CD4-positive, alpha-beta T cell treated with Interleukin-21 for 1 hour (primary cell): ENCODE measurements at places on chromosomes 4 and X.

- DNase-seq: no peak
These were observed 891 bp downstream of the CISD2 start for GRCh38 chr4:102869569-102870197.

DNA sequence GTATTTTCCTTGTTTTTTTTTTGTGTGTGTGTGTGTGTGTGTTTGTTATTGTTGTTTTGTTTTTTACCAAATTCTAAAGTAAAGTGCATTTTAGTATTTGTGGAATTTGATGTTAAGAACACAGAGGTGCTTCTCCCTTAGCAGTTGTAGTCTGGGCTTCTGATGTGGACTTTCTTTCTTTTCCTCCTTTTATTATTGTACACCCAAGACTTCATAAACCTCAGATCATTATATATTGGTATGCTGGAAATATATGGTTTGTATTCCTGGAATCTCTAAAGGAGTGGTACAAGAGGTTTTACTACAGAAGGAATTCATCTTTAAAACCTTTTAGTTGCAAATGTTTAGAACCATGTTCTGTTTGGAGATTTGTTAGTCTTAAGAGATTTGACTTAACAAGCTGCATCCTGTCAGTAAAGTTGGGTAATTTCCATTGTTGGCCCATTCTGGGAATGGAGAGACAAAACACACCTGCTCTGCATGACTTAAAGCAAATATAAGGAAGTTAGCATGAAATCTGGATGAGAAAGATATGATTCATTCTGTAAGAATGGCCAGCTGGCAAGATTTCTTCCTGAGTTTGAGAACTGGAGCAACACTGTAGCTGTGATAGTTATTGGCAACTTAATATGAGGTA, 64.0 kb downstream of the SMAD1 start:
- no peak for DNase-seq

- DNase-seq: no peak
These were observed 136.3 kb upstream of the SMAD1 start for GRCh38 chr4:145345401-145345800.

DNA sequence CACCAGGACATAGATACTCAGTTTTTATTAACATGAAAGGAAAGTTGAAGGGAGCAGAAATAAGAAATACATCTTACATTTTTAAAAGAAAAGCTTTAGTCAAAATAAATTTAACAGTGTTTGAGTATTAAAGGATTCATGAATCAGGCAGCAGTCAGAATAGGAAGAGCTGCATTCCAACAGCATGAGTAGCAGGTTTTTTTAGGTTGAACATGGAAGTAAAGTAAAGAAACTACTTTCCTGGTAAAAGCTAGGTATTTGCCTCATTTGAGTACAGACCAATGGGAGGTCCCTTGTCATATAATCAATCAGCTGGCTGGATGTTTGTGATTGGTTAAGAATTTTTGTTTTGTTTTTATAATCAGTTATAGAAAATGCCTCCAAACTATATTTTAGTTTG, 645.9 kb upstream of the INTU start:
- no peak for DNase-seq

DNA sequence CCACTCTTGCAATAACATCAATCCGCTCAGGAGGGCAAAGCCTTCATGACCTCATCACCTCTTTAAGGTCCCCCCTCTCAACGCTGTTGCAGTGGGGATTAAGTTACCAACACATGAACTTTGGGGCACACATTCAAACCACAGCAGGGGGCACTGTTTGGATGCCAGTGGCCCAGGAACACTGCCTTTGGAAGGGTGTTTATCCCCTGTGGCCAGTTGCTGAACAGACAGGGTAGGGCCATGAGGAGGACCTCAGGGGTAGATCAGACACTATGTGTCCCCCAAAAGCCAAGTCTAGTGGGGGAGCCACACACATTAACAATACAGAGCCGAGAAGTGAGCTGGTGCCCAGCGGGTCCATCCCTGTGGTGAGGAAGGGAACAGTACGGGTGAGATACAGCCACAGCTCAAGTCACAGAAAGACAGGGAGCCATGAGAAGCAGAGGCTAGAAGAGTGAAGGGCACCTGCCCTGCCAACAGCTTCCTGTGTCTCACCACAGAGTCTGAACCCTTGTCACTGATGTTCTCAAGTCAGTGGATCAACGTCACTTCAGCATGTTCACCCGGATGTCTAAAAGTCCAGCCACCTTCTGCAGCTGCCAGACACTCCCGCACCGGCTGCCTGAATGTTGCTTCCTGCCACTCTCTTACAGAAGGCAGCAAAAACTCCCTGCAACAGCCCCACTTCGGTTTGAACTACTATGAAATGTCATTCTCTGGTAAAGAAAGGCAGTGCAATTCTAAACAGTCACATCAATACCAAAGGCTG, 19.9 kb upstream of the MXD4 start:
- DNase-seq: peak; percentile 92

GRCh38 chr4:122602277-122603142, 18.4 kb downstream of the IL21 start:
- peak; percentile 37 for DNase-seq

GRCh38 chr4:48681856-48682255, 98.2 kb downstream of the FRYL start:
- DNase-seq: peak; percentile 48

GRCh38 chr4:184453365-184454160, 20.8 kb downstream of the IRF2 start:
- DNase-seq: peak; percentile 62

GRCh38 chr4:107213410-107213809, 177.3 kb upstream of the DKK2 start:
- DNase-seq: no peak

DNA sequence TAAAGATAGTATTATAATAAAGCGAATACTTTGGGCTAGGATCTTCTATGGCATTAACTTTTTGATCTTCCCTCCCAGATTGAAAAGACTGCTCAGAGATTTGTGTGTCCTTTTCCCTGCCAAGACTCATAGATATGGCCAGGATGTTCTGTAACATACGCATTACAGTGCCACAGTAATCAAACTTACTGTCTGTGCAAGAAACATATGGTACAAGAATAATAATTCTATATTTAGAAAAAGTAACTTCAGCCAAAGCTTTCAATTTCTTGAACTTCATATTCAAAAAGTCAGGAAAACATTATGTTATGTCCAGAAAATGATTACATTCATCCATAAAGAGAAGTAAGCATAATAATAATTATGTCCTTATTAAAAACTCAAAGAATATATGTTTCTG, 100.9 kb upstream of the GUCY1A1 start:
- DNase-seq: no peak

- DNase-seq: no peak
These were observed at the start of gene DDIT4L for GRCh38 chr4:100189820-100190642. Gene DDIT4L, minus strand, starts transcription at chr4:100190468. Its CDS starts 485 bp downstream, at chr4:100189983.

DNA sequence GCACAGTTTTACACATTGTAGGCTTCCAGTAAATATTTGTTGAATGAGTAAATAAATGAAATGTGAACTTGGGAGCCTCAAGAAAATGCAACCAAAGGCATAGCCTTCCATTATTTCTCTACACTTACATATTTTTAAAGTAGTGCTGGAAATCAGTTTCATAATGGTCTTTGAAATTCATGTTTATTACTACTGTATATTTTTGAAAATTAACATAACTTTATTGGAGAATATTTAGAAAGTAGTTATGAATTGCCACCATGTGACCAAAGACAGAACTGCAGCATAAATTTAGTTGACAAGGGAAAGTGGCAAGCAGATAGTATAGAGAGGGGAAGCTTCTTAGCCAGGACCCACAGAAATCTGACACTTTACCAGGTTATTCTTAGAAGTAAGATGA, 6.4 kb downstream of the TCEAL8 start:
- DNase-seq: peak; percentile 43

DNA sequence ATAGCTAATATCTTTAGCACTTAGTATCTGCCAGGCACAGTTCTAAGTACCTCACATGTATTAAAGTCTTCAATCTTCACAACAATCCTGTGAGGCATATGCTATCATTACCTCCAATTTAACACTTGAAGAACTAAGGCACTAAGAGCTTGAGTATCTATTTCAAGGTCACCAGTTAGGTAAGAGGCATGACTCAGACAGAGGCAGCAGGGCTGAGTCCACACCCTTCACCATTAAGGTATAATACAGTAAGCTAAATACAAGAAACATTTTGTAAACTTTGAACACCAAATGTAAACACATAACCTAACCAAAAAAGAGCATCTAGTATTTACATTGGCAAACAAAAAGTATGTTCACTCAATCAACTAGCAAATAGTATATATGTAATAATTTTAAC, 1410.9 kb downstream of the PCDH18 start:
- DNase-seq: no peak

DNA sequence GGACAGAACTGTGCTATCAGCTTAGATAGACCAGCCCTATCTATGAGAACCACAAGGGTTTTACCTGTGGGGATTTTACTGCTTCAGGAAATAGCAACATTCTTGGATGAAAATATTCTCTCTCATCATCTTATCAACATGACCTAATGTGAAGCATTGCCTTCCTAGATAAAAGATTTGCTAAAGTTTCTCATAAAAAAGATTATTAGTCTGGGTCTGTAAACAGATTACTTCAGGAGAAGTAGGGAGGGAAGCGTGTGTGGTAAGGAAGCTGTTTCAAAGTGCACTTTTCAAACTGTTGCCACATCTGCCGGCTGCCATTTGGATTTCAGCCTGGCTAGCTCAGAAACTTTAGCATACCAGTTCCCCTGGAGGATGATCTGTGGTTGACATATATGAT, at the start of gene NOX1:
NOX1 (minus strand) TSS at position 35 of the 400 bp plus-strand sequence. CDS start 220 bp downstream, outside the sequence.
- DNase-seq: no peak

- DNase-seq: no peak
These were observed 6.1 kb downstream of the AKAP17A start for GRCh38 chrX:1597345-1598020.

GRCh38 chr4:185512516-185512915, 22.8 kb downstream of the PDLIM3 start:
- no peak for DNase-seq

DNA sequence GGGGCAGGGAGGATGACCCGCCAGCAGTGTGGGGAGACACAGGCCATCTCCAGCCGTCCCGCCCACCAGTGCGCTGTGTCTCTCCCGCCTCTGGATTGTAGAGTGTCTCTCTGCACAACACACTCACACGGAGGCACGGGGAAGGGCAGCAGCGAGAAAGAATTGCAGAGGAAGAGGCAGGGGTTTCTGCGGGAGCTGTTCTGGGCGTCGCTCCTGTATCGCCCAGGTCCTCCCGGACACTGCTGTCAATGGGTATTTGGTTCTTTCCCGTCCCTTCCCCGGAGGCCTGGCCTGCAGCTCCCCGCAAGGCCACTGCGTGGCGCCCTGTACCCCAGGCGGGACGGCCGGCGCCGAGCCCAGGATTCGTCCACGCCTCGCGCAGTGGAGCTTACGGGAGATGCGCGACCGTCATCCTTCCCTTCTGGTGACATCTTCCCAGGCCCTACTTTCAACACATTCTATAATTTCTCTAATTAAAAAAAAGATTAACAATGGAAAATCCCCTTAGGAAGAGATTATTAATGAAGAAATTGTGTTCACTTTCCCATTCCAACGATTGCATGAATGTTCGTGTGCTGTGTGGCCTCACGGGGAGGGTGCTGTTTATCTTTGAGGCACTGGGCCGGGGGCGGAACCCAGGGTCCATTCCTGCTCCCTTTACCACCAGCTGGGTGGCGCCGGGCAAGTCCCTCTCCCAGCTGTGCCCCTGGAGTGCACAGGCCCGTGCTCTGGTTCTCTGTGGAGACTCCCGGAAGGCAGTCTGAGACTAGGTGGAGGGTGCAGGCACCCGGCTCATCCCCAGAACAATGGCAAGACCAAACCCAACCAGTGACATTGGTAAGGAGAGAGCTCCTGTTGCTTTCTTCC, 95.7 kb downstream of the CPZ start:
- no peak for DNase-seq

DNA sequence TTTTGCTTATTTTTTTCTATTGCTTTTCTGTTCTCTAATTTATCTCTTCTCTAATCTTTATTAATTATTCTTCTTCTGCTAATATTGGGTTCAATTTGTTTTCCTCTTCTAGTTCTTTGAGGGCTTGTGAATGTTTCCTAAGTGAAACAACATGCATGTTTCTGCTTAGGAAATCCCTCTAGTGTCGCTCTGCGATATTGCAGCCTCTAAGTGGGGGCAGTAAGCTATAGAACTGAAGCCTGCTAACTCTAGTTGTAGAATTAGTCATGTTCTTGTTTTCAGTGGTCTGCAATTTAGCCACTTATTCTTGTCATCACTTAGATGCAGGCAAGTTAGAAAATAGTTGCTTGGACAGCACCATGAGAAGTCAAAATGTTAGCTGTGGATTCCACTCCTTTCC, 222.6 kb downstream of the SPIN4 start:
- peak; percentile 0 for DNase-seq

DNA sequence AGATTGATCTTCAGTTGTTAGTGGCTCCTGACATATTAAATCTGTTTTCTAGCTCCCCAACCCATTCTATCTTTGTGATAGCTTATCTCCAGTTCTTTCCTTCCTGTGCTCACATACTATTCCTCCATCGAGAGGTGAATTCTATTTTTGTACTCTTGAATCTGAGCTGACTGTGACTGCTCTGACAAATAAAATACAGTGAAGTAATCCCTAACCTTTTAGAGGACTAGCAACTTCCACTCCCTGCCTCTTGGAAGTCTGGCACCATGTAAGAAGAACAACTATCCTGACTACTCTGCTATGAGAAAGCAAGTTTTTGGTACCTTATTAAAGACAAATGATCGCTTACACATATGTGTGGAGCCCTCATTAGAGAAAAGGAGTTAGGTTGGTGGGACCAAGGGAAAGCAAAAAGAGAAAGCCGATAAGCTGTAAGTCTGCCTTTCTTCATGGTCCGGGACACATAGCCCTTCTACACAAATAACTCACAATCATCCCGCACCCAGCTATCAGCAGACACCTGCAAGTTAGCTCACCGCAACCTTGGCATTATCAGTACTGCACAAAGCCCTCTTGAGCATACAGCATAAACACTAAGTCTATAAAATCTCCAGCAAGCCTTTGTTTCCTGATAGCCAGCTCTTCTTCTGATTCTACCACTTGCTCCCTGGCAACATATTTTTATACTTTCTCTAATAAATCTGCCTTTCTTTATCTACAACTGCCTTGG, 13.5 kb upstream of the PPM1K start:
- DNase-seq: no peak

GRCh38 chr4:76841026-76841425, 56.9 kb downstream of the SOWAHB start:
- DNase-seq: no peak

DNA sequence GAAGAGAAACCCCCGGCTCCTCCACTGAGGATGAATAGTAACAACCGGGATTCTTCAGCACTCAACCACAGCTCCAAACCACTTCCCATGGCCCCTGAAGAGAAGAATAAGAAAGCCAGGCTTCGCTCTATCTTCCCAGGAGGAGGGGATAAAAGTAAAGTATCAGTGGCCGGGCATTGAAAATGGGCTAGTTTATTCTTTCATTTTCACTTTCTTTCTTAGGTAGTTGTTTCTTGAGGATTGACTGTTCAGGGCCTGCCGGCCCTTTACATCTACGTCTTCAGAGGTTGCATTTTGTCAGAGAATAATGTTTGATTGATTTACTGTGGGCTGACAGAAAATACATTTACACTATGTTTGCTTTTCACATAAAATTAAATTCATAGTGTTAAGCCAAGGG, 27.1 kb downstream of the PAK3 start:
- DNase-seq: peak; percentile 22

GRCh38 chr4:107863416-107863815, 38.7 kb downstream of the SGMS2 start:
- no peak for DNase-seq

- DNase-seq: no peak
These were observed 16.7 kb upstream of the RBM41 start for GRCh38 chrX:107135049-107135964.

GRCh38 chrX:40153345-40154249, 55.8 kb upstream of the BCOR start:
- peak; percentile 65 for DNase-seq
